CD8-positive, alpha-beta memory T cell (primary cell): ENCODE measurements at places on chromosomes 5 and 9. TPM values are rescaled to one million over a fixed set of nuclear protein-coding genes. Genes with fewer than 3 reads are reported as not detected.

Gene SPINK1
- not detected for polyA plus RNA-seq

Gene MYMK
- not detected for polyA plus RNA-seq

Gene SPINK7
- not detected for polyA plus RNA-seq

Gene CTNND2
- not detected for polyA plus RNA-seq

Gene ANKRD55
- not detected for polyA plus RNA-seq

Gene SLC45A2
- polyA plus RNA-seq: not detected

Gene DIPK1B
- polyA plus RNA-seq: not detected

Gene SKP2
- 15.6 TPM for polyA plus RNA-seq

Gene FRRS1L
- not detected for polyA plus RNA-seq

Gene SLC36A2
- not detected for polyA plus RNA-seq

Gene THBS4
- polyA plus RNA-seq: not detected

Gene RGS7BP
- polyA plus RNA-seq: 0.40 TPM

Gene PCDHGC4
- not detected for polyA plus RNA-seq

Gene SLC27A6
- not detected for polyA plus RNA-seq

Gene CSNK1A1
- polyA plus RNA-seq: 118 TPM

Gene ASPN
- polyA plus RNA-seq: not detected

Gene FAT2
- polyA plus RNA-seq: not detected

Gene SLIT3
- not detected for polyA plus RNA-seq

Gene GRHPR
- polyA plus RNA-seq: 77.4 TPM

Gene TMEM174
- not detected for polyA plus RNA-seq

Gene SAXO1
- polyA plus RNA-seq: not detected

Gene PCDHGA4
- polyA plus RNA-seq: not detected

Gene DOCK2
- polyA plus RNA-seq: 102 TPM

Gene ECM2
- polyA plus RNA-seq: not detected

Gene SH2D3C
- polyA plus RNA-seq: 50.7 TPM

Gene PLGRKT
- 48.6 TPM for polyA plus RNA-seq

Gene ADGRD2
- polyA plus RNA-seq: not detected

Gene PCDHGA10
- 0.07 TPM for polyA plus RNA-seq

Gene ELAVL2
- not detected for polyA plus RNA-seq

Gene FSTL4
- not detected for polyA plus RNA-seq

Gene RMRP
- polyA plus RNA-seq: not detected

Gene SPATA31E1
- not detected for polyA plus RNA-seq

Gene SLCO4C1
- 1.2 TPM for polyA plus RNA-seq

Gene LMX1B
- polyA plus RNA-seq: not detected

Gene PHF24
- polyA plus RNA-seq: not detected

Gene RANBP3L
- polyA plus RNA-seq: not detected

Gene SYNPO
- not detected for polyA plus RNA-seq

Gene CFAP90
- not detected for polyA plus RNA-seq

Gene ZNF879
- polyA plus RNA-seq: 3.5 TPM

Gene DEPDC1B
- 0.85 TPM for polyA plus RNA-seq

Gene NMUR2
- polyA plus RNA-seq: not detected

Gene CYSRT1
- 0.32 TPM for polyA plus RNA-seq

Gene TMEM141
- 37.8 TPM for polyA plus RNA-seq

Gene TAF11L5
- polyA plus RNA-seq: not detected

Gene ADAMTS2
- not detected for polyA plus RNA-seq

Gene TLX3
- polyA plus RNA-seq: not detected

Gene CRB2
- 0.05 TPM for polyA plus RNA-seq

Gene SLC34A3
- not detected for polyA plus RNA-seq
